ENCODE measurements at places on chromosomes 2 and 18.

DNA sequence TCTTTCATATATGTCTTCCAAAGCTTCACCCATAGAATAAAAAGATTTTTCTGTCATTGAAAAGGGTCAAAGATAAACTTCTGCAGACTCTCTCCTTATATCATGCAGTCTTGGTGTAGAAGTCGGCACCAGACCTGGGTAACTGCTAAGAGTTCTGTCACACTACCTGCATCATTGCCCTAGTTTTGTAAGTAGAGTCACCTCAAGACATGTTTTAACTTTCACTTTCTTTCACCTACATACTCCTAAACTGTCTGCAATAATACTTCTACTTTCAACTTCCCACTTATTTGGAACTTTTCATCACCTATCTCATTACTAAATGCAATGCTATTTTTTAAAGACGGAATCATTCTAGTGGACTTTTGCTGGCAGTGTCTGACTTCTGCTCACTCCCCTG, 475.6 kb upstream of the VRK2 start:
- no peak for DNase-seq

DNA sequence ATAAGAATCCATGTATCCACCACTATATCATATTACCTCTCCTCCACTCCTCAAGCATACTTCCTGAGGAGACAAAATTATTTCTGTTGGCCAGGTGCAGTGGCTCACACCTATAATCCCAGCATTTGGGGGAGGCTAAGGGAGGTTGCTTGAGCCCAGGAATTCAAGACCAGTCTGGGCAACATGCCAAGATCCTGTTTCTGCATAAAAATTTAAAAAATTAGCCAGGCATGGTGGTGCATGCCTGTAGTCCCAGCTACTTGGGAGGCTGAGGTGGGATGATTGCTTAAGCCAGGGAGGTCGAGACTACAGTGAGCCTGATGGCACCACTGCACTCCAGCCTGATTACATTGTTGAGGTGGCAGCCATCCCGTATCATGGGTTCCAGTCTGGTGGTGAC, 9.2 kb downstream of the INHA start:
- DNase-seq, result no peak

DNA sequence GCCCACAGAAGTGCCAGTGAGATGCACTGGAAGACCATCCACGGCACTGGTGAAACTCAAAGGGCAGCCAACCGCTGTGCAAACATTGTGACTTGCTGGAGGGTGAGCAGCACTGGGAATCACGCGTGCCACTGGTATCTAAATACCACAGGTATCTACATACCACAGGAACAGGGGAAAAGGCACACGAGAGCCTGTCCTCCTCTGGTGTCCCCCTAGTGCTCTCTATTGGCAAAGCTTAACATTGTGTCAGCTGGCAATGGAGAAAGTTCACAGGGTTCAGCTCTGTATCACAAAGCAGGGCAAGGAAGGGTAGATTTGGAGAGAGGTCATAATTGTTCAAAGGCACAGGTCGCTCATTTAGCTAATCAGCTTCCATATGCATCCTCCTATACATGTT, 12.6 kb upstream of the SEC11C start:
- no peak for DNase-seq

DNA sequence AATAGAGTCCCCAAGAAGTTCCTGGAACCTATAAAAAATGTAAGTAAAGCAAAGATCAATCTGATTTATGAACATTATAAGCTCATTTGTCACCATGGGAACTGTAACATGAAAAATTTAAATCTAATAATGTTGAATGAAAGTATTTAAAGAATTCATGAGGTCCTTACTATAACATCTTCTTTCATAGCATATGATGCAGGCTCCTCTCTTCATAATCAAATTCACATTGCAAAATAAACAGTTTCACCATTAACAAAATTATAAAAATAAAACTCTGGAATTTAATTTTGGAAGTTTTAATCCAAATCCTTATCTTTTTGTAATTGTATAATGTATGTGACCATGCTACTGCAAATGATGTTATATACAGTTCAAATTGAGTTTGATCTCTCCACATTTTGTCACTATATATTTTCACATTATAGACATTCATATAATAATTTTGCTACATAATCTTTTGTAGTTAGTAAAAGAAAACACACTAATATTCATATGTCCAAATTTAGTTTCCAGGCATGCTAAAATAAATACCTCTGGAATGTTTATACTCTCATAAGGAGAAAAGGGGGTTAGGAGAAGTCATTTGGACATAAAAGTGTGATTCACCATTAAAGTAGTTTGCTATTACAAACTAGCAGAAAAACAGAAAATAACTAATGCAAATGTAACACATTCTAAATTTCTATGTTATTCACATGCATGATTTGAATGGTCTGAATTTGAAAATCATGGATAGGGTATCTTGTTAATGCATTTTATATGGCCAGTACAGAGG, 954.1 kb downstream of the DSC3 start:
- DNase-seq, result no peak

- DNase-seq, result no peak
Observed at GRCh38 chr2:54559593-54560145, 103.5 kb downstream of the SPTBN1 start.

DNA sequence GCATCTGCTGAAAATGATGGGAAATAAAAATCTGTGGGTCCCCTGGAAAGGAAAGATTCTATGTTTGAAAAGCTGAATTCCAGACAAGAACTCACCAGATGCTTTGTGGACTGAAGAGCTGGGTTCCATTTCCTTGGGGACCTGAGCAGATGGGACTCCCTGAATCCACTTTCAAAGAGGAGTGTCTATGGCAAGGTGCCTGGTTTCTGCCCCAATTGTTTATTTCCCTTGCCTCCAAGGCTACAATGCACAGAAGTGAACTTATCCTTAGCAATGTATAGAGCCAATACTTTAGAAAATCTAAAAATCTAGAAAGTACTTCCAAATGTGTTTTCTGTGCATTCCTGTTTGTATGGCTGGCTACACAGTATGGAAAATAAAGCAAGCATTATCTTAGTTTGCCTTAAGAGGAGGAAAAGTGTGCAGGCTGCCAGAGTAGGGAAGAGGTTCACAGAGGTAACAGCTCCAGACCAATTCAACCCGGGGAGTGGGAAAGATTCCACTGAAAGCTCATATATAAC, 420.5 kb downstream of the NRXN1 start:
- no peak for DNase-seq

DNA sequence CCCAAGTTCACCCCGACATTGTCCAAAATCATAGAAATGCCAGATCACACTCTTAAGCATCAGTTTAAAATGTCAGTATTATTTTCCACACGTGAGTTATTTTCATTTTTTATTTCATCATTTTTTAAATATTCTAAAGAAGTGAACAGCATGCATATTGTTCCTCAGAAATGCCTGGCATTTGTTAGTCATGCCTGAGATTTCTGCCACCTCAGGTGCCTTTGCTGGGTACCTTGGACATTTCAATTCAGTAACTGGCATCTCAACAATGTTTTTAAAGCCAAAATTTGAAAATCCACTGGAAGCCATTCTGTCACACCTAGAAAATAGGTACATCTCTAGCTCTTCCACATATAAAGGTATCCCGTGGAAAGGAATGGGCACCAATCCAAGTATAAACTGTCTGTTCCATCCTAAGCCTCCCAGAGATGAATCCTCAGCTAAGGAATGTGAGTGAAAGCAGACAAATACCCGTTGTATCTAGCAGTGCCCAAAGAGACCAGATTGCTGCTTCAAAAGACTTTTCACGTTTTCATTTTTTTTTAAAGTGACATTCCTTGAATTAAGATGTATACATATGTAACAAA, 159.8 kb downstream of the ZNF385B start:
- DNase-seq, result no peak

DNA sequence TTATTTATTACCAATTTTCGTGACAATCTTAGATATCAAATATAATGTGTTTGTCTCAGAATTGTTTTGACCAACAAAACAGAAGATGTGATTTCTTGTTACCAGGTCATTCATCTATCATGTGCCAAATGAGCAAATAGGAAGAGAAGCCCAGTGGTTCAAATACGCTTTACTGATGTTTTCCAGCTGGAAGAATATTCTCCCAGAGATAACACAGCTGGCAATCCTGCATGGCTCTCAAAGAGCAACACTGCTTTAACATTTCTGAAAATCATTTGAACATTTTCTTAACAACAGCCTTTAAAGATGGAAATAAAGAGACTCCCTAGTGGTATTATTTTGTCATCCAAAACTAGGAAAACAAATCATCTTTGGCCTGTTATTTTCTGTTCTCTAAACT, 359.8 kb downstream of the CTNNA2 start:
- no peak for DNase-seq

DNA sequence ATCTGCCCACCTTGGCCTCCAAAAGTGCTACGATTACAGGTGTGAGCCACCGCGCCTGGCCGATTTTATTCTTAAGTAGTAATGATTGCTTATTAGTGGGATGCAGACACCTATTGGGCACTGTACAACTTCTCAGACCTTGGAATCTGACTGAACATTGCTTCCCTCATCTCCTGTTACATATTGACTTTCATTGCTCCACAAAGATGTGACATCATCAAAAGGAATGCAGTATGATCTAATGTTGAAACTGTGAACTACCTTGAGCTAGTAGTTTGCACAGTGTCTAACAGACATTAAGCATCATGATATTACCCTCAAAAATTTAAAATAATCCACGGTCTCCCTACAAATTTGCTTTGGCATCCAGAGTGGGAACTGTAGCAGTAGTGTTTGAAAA, 109.8 kb upstream of the SIX2 start:
- no peak for DNase-seq

DNA sequence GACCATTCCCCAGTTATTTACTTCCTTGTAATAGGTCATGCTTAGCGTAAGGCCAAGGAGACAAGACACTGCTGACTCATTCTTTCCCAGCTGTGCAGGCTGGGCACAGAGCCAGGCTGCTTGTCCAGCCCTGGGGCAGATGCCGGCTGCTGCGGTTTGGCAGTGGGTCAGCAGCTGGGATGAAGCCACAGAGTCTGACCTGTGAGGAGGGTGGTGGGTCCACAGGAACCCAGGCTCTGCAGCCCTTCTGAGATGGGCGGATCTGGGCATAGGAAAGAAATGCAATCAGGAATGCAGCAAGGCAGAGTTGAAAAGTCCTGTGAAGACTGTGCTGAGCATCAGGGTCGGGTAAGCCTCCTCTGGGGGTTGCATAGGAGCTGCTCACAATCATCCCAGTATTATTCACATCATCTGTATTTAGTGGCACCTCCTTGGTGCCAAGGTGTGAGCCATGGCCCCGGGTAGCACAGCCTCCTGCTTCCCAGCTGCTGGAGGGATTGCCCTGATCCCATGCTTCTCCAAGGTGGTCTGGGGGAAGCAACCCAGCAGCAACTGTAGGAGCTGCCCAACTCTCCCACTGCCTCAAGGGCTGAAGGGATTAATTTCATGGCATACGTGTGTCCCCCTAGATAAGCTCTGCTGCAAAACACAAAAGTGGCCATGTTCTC, 139.0 kb downstream of the DDX1 start:
- no peak for DNase-seq

- no peak for DNase-seq
Observed at GRCh38 chr2:205750797-205751196, 68.5 kb downstream of the NRP2 start.

DNA sequence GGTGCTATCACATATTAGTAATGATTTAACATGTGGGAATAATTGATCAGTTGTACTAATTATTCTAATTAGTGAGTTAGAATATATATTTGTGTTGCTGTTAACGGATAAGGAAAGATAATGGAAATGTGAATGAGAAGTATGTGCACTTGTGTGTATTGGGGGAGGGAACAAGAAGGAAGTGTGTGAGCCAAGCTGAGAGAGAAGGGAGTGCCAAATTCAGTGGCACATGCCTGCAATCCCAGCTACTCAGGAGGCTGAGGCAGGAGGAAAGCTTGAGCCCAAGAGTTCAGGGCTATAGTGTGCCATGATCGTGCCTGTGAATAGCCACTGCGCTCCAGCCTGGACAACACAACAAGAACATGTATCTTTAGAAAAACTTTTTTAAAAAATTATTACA, 9.3 kb downstream of the BARD1 start:
- no peak for DNase-seq

DNA sequence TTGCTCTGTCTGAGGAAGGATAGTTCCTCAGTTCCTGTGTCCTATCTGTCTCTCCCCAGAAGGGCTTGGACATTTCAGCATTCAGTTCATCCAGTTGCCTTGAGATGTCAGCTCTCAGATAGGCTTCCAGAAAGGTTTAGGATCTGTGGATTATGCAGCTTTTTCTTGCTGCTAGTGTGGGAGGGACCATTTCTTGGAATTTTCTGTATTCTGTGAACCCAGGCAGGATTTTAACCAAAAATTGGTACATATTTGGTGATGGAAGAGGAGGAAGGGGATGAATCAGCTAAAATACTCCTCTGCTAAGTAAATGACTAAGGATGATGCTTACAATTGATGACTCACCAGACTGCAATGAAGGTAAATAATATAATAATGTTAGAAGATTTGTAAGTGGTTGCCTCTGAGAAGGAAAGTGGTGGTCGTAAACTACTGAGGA, 58.6 kb upstream of the DOCK10 start:
- DNase-seq, result no peak
